Activated T-helper 1 cell treated with Interleukin-2 at 50 U/mL for 16 hours (primary cell): ENCODE measurements at places on chromosomes 5 and 9.
A peak's percentile ranks its signal among the peaks of the same experiment; 100 is the strongest.

- DNase-seq: no peak
Observed at GRCh38 chr5:59842999-59843398, 50.5 kb downstream of the PDE4D start.

DNA sequence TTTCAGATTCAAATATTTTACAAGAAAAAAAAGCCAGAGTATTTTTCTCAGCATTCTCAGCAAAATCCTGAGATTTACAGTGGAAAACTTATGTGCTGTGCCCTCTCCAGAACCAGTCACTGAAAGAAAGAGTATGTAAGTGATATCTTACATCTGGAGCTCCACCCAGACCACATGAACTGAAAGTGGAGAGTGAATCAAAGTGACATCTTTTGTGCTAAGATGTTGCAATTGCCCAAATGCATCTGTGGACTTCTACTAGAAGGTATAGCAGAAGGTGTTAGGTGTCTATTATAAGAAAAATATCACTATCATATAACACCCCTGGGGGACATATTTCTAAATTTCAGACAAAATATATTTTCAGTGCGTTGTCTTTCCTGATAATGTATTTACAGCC is 49.0 kb upstream of the RIC1 start:
- no peak for DNase-seq

DNA sequence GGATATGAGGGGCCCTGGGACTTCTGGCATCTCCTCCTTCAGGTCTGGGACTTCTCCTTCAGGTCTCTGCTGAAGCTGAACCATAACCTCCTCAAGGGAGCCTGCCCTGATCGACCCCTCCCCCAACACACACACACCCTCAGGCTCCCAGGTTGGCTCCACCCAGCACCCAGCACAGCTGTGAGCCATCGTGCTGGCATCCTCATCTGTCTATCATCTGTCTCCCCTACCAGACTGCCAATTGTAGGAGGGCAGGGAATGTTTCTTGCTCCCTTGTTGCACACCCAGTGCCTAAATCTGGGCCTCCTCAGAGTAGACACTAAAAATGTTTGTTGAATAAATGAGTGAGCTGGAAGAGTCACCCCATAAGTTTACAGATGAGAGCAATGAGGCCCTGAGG is 71.4 kb downstream of the LRSAM1 start:
- no peak for DNase-seq

DNA sequence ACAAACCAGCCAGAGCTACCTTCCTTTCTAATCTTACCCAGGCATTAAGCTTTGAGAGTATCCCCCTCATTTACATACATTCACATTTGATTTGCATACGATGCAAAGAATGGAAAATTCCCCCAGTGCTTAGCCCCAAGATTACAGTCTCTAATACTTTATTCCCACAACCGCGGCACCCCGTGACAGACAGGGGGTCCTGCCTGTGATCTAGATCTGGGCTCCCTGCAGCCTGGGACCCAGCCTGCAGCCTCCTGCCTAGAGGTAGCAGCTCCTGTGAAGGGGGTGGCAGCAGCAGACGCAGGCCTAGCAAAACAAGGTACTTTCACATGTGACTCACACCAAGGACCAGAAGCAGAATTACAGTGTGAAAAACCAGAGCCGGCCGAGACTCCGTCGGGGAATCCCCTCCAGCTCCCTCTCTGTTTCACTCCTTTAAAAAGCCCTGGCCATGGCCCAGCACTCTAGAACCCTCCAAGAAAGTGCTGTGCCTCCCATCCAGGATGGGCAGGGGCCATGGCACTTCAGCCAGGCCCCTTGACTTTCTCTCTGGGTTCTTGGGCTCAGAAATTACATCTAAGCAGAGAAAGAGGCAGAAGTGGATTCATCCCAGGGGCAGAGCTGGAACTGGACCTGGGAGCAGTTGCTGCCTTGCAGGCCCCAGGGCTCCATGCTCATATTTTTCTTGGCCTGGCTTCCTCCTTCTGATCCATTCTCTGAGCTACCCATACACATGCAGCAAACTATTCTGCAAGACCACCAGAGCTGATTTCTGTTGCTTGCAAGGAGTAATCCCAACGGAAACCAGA is 14.0 kb upstream of the TCF7 start:
- peak; percentile 71 for DNase-seq

DNA sequence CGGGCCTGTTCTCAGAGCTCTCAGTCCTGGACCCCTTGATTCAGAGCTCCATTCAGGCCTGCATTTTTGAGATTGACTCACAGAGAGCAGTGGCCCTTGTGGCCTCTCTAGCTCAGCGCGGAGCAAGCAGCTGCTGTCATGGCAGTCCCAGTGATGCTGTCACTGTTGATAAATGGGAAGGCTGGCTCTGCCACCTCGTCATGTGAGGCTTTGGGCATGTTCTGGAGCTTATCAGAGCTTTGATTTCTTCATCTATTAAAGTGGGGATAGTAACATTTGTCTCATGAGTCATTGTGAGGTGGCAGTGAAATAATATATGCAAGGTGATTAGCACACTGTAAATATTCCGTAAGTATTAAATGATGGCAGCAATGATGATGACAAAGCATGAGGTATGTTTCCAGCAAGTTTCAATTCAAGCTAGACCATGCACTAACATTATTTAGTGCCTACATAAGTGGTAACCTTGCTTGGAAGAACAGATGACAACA is 126.4 kb upstream of the CXCL14 start:
- no peak for DNase-seq

DNA sequence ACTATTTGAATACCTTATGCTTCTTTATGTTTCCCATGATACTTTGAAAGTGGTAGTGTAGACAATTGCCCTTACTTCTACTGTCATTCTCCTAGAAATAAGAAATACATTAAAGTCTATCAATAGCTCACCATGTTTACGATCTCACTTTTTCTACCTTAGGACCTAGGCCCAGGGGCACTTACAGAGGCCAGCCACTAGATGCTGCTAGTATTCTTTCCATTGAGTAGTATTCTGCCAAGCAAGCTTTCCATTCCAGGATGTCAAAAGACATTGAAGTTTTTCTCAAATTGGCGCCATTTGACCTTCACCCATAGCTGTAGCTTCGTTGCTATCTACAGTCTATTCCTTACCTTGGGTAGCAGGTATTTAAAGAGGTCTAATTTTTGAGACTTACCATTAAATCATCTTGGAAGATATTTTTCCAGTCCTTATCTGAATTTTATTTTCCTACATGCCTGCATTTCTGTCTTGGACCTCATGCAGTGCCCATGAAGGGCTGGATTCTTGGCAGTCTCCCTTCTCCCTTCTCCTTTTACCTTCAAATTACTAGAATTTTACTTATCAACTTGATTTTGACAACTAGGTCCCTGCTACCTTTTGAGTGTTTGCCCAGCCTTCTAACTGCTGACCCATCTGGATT is 246.0 kb upstream of the NUDT12 start:
- DNase-seq: no peak

GRCh38 chr5:386432-387341 is 56.3 kb upstream of the EXOC3 start:
- DNase-seq: no peak

GRCh38 chr5:31783731-31784130 is 144.8 kb downstream of the PDZD2 start:
- DNase-seq: no peak

- no peak for DNase-seq
Observed at GRCh38 chr9:22255337-22255736, 191.3 kb upstream of the DMRTA1 start.

DNA sequence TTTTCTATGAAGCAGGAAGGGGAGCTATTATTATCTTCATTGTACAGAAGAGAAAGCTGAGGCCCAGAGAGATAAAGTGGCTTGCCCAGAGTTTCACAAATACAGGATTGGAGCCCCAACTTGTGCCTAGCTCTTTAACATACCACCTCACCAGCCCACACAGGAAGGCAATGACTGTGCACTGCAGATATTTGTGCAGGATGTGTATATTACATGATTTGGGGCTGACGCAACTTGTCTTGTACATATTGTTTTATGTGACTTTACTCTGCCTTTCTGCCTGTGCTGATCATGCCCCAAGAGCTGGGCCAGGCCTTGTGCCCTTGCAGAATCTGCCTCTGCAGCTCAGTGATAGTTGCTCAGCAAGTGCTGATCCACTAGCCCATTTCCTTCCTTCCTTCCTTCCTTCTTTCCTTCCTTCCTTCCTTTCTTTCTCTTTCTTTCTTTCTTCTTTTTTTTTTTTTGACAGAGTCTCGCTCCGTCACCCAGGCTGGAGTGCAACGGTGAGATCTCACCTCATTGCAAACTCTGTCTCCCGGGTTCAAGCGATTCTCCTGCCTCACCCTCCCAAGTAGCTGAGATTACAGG is 106.6 kb upstream of the TBCA start:
- no peak for DNase-seq

- no peak for DNase-seq
Observed at GRCh38 chr5:139688751-139689372, 40.7 kb downstream of the CXXC5 start.
